T-helper 2 cell (primary cell): ENCODE measurements at places on chromosomes 5 and 9.

DNA sequence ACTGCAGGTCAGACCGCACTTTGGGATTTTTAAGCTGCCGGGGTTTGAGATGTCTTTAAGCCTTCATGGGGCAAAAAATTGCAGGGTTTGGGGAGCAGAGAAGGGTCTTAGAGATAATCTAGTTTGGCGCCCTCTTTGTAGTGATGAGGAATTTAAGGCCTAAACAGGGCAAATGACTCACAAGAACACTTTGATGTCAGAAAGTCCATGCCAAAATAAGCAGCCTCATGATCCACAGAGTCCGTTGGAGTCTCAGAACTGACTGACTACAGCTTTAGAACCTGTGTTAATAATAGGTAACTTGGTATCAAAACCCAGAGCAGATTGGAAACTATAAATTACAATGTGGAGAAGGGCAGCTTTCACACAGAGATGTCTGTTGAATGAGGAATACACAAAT, 35.9 kb upstream of the PTGS1 start:
- DNase-seq, result no peak

DNA sequence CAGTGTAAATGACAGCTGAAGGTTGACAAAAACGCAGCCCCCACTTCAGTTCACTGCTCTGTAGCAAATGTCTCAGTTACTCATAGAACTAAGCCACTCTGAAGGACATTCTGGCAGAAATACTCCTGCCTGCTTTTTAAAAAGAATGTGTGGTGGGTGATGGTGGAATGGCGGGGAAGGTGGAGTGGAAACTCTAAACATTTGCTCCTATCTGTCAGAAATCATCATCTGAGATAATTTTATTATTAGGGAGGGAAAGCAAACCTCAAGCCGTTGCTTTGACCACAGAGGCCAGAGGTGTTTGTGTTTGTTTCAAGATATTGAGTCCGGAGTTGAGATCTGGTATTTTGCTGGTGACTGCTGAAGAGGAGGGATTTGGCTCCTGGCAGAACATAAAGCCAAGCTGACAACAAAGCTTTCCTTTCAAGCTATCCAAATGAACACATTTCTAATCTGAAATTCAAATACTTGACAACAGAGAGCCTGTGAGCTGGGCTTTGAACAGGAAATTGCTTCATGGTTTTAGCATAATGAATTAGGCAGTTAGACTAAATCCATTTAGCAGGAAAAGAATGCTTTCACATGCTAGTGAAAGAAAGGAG, 362.7 kb downstream of the CSNK1G3 start:
- DNase-seq, result no peak

GRCh38 chr5:108421713-108422112, 39.8 kb upstream of the FBXL17 start:
- no peak for DNase-seq

- DNase-seq, result no peak
These were observed 60.8 kb upstream of the ARRDC3 start for GRCh38 chr5:91443761-91444467.

DNA sequence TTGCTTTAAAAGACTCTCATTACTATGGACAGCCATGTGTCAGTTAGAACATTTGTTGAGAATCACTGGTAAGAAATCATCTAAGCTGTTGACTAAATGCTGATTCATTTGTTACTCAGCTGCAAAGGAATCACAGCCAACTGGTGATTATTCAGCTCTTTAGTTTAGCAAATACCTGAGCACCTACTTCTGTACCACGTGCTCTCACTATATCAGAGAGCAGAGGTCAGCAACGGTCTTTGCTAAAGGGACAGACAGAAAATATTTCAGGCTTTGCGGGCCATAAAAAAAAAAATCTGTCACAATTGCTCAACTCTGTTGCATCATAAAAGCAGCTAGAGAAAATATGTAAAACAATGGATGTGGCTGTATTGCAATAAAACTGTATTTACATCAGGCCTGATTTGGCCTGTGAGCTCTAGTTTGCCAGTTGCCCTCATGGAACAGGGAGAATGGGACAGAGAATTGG, 377.6 kb downstream of the DNAH5 start:
- DNase-seq, result no peak

- no peak for DNase-seq
These were observed 57.9 kb downstream of the GALNT12 start for GRCh38 chr9:98865284-98865875.

DNA sequence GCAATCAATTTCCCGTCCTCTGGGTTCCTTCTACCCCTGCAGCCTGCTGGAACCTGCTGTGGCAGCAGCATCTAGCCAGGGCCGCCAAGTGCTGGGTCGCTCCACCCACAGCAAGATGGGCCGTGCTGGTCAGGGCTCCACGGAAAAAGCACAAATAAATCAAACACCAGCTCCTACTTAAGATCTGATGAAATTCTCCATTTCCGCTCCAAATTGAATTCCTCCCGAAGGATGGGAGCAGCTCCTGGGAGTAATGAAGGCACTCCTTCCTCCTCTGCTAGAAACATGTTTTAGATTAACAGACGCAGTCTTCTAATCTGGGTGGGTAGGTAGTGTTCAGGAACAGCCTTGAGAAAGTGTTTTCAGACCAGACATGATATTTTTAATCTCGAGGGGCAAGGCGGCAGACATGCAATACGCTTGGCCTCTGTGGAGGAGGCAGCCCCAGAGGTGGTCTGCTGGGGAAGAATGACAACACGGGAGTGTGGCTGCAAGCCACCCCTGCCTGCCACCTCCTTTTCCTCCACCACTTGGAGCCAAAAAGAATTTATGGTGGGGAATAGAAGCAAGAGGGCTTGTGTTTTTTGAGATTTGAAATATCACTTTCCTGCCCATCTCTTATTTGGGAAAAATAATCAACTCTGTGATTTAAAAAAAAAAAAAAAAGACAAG, 194.1 kb downstream of the AOPEP start:
- no peak for DNase-seq

DNA sequence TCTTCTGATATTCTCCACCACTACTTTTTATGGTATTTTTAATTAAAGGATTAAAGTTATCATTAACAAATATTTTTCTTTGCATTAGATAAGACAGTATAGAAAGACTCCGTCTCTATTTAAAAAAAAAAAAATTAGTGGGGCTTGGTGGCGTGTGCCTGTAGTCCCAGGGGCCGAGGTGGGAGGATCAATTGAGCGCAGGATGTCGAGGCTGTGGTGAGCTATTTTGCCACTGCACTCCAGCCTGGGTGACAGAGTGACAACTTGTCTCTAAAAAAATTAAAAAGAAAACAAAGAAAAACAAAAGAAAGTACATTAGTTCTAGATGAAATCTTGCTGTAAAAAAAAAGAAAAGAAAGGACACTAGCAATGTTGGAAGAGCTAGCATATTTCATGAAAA, 97.4 kb upstream of the IL6ST start:
- DNase-seq, result no peak

GRCh38 chr5:68344447-68345111, 129.0 kb downstream of the PIK3R1 start:
- no peak for DNase-seq

GRCh38 chr9:99834474-99834873, 12.8 kb downstream of the NR4A3 start:
- no peak for DNase-seq

DNA sequence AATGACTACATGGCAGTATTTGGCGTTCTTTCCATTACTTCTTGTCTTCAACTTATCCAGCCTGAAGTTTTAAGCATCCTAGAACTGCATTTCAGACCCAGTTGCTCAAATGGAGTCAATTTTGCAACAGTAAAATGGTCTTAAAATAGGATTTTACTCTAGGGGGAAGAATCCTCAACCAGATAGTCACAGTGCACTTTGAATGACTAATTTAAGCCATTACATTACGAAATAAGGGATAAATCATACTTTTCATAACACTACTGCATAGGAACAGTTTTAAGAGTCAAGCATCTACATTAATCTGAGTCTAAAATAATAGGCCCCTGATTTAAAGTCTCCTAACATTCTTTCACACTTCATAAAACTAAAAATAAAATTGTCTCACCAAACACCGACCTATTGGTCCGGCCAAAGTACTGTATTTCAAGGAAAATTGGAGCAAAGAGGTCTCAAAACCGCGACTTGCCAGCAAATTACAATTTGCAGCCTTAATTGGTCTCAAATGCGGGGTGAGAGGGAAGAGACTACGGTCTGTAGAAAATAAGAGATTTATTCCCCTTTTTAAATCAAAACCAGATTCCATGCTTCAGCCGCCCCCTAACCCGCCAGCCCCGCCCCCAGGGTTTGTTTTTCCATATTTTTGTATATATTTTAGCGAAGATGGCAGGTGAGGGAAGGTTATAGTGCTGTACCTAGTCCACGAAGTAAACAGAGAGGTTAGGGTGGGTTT, 1.2 kb upstream of the SMARCA2 start:
- DNase-seq, result no peak

DNA sequence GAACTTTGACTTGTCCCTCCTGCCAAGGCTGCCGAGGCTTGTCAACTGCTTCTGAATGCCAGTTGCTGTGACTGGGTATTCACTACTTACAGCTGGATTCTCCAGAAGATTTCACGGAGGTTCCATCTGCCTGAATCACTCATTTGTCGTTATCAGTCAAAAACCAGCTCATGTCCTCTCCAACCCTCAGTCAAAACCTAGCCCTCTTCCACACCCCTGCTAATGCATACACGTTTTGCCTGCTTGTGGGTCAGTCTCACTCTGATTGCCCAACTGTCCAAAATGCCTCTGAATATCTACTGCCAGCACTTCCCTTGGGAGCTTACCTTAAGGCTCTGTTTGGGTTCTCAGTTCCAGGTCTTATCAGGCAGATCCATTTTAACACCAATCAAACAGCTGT, 238.6 kb upstream of the TMEM161B start:
- no peak for DNase-seq
